GM04503 (cell line): ENCODE measurements at places on chromosomes 13 and 19.

DNA sequence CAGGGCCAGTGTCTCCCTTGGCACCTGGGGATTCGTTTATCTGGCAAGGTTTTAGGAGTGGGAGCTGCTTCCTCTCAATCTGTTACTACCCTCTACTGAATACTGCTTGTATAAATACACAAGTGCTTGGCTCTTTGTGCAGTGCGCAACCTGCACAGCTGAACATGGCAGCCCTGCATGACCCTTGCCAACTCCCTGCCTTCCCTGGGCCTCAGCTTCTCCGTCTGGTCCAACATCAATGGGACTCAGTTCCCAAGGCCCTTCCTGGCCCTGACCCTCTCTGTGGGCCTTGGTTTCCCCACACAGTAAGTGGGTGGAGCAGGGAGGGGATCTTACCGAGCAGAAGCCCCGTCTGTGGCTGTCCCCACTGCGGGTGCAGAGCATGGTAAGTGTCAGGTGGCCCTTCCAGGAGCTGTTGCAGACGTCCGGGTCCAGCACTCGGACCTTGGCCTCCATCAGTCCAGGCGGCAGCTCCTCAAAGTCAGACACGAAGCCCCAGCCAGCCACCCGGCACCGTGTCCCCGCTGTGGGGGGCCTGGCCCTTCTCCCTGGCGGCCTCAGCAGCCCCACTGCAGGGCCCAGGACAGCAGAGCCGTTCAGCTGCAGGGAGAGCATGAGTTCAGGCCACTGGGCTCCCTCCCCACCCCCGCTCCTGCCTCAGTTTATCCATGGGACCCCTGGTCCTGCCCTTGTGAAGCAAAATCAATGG lies 8.5 kb downstream of the PRSS57 start:
- no peak for DNase-seq

GRCh38 chr13:87887459-87888123 lies 216.4 kb downstream of the SLITRK5 start:
- no peak for DNase-seq

DNA sequence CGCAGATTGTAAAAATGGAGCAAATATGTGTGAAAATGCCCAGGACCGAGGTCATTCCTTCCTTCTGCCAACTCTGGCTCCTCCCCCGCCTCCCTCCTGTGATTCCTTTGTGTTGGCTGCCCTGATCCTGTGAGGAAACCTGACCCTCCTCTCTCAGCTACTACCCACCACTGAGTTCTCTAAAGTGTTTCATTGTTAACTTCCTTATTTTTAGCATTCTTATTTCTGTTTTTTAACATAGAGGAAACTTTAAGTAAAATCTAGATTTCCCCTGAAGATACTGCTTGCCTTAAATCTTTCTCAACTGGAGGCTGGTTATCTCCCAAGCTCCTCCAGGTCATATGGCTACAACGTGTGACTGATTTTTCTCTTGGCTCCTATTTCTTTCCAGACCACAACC lies 21.7 kb upstream of the FBXL3 start:
- no peak for DNase-seq

DNA sequence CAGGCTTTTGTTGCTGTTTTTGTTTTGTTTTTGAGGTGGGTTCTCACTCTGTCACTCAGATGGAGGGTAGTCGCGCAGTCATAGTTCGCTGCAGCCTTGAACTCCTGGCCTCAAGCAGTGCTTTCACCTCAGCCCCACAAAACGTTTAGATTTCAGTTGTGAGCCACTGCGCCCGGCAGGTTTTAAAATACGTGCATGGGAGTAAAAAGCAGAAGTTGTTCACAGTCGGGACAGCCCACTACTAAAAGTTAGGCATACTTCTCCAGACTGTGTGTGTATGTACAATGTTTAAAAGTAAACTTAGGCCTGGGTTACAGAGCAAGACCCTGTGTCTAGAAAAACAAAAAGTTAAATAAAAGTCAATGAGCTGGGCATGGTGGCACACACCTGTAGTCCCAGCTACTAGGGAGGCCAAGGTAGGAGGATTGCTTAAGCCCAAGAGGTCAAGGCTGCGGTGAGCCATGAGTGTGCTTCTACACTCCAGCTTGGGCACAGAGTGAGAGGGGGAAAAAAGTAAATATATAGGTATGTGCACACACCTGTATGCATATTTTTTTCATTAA lies 6.1 kb downstream of the SAFB start:
- no peak for DNase-seq

DNA sequence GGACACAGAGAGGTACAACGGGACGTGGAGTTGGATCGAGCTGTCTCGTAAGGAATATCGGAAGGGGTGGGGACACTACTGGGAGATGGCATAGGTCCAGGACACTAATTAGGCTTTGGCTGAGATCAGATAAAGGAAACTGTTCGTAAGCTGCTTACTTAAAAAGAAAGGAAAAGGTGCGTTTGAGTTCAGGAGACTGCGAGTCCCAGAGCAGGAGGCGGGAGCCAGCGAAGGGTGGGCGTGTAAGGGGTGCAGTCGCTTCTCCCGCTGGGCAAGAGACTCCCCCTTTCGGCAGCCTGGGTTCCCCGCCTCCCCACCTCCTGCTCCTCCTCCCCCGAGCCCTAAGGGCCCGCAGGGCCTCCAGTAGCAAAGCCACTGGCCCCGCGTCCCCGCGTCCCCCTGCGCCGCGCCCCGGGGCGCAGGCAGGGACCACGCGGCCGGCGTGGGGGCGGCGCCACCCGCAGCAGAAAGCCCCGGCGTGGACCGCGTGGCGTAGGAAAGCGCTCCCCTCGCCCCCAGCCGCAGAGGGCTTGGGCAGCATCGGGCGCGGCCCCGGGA lies 547 bp downstream of the ABCC4 start:
- peak; percentile 14 for DNase-seq

DNA sequence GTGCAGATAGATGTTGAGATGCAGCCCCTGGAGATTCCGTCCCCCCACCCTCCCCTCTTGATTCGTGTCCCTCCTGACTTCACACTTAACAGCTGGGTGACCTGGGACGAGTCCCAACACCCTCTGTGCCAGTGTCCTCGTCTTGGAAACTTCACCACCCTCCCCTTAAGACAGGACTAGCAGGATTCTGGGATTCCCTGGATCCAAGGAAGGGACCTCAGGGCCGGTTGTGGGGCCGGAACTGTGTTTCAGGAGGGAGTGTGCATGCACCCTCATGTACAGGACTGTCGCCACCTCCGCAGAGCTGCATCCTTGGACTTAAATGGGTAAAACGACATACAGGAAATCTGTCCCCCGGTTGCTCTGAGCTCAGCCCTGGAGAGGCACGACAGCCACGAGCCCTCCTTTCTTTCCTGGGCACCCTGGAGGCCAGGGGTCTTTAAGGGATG lies 990 bp downstream of the MYO9B start:
- DNase-seq: no peak

- no peak for DNase-seq
Measured at GRCh38 chr19:7292950-7293761, 1.1 kb downstream of the INSR start.

GRCh38 chr19:40392894-40393517 lies 3.0 kb upstream of the HIPK4 start:
- no peak for DNase-seq

DNA sequence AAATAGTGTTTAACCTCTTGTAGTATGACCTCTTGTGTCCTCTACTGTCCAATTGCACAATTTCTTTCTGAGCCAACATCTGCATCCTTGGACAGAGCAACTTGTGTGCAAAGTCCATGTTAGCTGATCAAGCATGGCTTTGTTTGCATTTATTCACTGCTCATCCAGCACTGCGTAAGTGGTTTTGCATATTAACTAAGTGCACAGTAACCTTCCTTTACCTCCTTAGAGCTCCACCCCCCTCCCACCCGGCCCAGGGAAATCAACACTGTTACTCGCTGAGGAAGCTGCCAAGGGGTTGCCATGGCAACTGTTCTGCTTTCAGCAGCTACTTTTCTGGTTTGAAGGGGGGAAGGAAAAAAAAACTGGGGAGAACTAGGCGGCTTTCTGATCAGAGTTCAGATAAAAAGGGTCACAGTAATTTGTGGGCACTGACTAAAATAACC lies 153.5 kb upstream of the KLF12 start:
- no peak for DNase-seq

GRCh38 chr13:110973007-110973700 lies 58.3 kb upstream of the ANKRD10 start:
- no peak for DNase-seq

DNA sequence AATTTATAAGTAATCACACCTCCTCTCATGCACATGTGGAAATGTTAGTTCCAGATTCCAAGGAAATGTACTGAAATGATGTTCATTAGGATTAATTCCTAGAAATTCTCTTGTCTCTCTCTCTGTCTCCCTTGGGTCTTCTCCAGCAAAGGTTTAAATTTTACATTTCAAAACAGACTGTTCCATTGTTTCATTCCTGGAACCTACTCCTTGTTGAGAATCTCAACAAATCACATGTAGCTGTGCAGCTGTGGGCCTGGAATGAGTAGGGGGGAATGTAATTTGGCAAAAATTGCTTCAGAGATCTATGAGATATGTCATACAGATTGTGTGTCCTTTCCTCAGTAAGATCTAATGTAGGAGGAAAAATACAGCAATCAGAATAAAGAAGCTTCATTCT lies 46.2 kb upstream of the RFXAP start:
- DNase-seq: no peak
